ENCODE measurements at places on chromosomes 3 and 15. TPM values are rescaled to one million over a fixed set of nuclear protein-coding genes. Genes with fewer than 3 reads are reported as not detected.

FBN1 gene
- total RNA-seq, result 47.9 TPM

CD200R1 gene
- total RNA-seq, result 0.52 TPM

TERC gene
- total RNA-seq, result not detected

CLEC3B gene
- 22.2 TPM for total RNA-seq

SELENOT gene
- 80.7 TPM for total RNA-seq

GPD1L gene
- total RNA-seq, result 72.1 TPM

ITPKA gene
- 29.5 TPM for total RNA-seq

DNA sequence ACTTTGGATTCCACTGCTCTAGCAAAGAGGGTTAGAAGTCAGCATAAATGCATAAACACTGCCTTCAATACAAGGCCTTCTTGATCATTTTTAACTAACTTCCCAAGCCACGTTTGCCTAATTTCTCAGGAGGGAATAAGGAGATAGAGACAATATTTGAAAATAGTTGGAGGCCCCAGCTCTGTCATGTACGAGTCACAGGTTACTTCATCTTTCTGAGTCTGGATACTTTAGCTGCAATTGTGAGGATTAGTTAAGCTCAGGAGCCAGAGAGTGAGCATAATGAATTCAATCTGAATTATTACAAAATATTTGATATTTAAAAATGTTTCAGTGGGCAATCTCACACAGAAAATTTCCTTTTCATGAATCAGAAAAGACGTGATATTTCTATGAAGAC lies 298.9 kb downstream of the SHOX2 start:
- no peak for DNase-seq

DNA sequence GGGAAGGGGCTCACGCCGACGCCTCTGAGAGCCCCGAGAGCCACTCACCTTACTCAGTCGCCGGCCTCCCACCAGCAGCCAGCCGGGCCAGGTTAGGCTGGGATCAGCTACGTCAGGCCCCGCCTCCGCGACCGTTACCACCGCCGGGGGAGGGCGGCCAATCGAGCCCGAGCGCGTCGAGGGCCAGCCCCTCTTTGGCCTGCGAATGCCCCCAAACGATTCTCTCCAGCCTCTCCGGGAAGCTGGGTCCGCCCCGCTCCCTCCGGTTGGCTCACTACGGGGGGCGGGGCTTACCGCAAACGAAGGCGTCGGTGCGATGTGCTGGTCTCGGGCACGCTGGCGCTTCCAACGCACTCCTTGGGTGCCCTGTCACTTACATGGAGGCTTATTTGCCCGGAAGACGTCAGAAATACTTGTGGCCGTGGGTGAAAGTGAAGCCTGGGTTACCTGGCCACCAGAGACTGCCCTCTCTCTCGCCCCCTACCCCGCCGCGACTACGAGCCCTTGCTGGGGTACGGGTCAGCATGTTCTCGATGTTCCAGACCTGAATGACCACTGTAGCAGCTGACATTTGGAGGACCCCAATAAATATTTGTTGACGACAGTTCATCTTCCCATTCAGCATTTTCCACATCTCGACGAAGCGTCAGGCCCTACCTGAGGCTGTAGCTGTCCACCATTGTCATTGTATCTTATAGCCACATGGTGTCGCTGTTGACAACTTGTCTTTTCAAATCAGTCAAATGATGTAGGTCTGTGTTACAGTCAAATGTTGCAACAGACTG lies at the start of gene CEP70:
CEP70 (minus strand) TSS at position 111 of the 785 bp plus-strand sequence. CDS start 21,333 bp downstream, outside the sequence.
- peak; percentile 96 for DNase-seq

GRCh38 chr3:71551311-71551919 lies 32.1 kb downstream of the FOXP1 start:
- no peak for DNase-seq

GRCh38 chr3:178324356-178324755 lies 211.9 kb upstream of the KCNMB2 start:
- DNase-seq, result no peak

DNA sequence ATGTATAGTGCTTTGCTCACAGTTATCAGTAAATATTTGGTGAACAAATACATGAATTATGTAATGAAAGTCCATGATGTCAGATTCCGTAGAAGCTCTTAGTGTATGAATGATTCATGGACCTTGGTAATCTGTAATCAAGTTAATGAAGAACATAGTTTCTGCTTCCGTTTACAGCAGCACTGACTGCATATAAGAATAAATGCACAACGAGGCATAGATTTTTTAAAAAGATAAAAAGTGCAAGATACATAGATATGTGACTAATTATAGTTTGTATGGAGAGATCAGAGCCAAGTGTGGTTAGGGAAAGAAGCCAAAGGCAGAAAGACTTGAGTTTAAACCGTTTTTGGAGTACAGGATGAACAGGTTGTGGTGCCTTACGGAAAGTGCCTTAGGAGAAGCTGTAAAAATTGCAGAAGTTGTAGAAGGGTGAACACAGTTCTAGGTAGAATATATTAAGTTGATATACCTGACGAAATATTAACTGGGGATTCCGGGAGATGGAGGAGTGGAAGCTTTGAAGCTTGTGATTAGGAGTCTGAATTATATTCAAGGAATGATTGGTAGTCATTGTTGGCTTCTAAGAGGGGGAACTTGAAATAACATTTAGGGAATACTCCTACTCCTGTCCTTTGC lies 293.1 kb downstream of the NLGN1 start:
- DNase-seq, result no peak

- peak; percentile 87 for DNase-seq
These were observed 514 bp downstream of the MBNL1 start for GRCh38 chr3:152269056-152269830.

- no peak for DNase-seq
These were observed 79.5 kb downstream of the CD200R1L start for GRCh38 chr3:112767177-112767576.

DNA sequence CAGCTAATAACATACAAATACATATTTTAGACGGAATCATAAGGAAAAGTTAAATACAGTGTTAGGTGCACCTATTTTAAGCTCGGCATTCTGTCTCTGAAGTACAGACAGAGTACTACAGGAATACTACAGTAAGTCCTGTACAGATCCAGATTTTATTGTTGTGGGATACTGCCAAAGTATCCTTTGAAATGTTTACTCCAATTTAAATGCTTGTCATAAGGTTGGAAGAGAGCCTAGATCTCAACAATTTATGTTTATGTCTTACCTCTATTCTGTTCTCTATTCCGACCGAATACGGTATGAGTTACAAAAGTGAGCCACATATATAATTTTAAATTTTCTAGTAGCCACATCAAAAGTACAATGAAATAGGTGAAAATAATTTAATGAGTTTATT lies 25.3 kb downstream of the PLD1 start:
- DNase-seq, result no peak

GRCh38 chr3:31167666-31168065 lies 273.2 kb upstream of the GADL1 start:
- DNase-seq, result no peak

- DNase-seq, result no peak
These were observed 236.8 kb upstream of the GBE1 start for GRCh38 chr3:81998139-81998755.

GRCh38 chr3:195094191-195094921 lies 176.6 kb downstream of the XXYLT1 start:
- peak; percentile 38 for DNase-seq

- DNase-seq, result peak; percentile 23
These were observed 727 bp upstream of the TM2D3 start for GRCh38 chr15:101652786-101653430.

DNA sequence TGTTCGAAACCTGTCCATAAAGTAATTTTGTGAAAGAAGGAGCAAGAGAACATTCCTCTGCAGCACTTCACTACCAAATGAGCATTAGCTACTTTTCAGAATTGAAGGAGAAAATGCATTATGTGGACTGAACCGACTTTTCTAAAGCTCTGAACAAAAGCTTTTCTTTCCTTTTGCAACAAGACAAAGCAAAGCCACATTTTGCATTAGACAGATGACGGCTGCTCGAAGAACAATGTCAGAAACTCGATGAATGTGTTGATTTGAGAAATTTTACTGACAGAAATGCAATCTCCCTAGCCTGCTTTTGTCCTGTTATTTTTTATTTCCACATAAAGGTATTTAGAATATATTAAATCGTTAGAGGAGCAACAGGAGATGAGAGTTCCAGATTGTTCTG lies 44.4 kb downstream of the AGTR1 start:
- DNase-seq, result no peak

DNA sequence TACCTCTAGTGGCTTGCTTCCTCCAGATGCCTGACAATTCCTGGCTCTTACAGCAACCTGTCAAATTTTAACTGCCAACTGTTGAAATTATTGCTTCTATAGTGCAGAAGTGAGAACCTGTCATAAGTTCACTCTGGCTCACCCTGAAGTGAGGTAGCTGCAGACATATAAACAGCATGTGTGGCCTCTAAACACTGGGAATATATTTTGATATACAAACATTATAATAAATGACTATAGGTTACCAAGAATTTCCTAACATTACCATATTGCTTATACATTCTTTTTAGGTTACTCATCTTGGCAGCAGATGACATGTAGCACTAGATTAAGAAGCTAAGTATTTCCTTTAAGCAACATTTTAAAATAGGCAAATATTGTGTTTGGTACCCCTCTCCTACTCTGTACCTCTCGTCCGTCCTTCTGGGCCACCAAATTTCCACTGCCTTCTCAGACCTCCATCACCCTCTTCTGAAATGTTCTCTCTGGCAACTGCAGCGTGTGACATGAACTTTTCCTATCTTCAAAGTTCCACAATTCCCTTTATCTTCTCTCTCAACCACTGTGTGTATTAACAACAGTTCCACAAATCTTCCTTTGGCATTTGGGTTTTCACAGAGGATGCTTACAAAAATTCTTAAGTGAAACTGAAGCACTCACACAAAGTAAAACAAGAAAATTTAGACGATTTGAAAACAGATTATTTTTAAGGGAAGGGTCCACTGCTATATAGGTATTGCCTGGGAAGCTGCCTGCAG lies 15.3 kb upstream of the XXYLT1 start:
- DNase-seq, result no peak

GRCh38 chr3:64612082-64612860 lies 75.5 kb downstream of the ADAMTS9 start:
- DNase-seq, result no peak

- peak; percentile 51 for DNase-seq
These were observed 16.1 kb downstream of the ALS2CL start for GRCh38 chr3:46677411-46677726.

DNA sequence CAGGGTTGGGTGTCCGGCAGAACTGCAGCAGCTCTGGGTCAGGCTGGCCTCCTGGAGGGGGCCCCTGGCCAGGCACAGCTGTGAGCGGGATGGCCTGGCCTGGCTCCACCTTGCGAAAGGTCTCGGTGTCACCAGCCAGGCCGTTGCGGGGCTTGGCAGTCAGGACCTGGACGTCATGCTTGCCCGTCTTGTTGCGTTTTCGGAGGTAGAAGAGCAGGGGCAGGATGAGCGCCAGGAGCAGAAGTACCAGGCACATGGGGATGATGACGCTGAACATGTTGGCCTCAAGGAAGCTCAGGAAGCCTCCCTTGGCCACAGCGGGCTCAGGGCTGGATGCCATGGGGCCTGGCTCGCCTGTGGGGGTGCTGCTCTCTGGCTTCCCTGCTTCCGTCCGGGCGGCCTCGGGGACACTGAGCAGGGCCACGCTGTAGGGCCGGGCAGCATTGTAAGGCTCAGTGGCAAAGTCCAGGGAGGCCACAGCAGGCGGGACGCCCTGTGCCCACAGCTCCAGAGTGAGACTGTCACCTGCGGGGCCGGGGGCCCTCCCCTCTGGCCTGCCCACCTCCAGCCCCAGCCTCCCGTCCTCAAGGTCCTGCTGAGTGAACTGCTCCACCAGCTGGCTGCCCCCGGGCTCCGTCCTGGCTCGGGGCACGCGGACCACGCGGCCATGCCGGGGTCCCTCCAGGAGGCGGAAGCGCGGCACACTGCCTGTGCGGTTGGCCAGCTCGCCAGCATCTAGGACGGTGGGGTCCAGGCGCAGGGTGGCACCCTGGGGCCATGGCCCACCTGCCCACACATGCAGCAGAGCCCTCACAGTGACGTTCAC lies 28.1 kb downstream of the SNX33 start:
- no peak for DNase-seq

DNA sequence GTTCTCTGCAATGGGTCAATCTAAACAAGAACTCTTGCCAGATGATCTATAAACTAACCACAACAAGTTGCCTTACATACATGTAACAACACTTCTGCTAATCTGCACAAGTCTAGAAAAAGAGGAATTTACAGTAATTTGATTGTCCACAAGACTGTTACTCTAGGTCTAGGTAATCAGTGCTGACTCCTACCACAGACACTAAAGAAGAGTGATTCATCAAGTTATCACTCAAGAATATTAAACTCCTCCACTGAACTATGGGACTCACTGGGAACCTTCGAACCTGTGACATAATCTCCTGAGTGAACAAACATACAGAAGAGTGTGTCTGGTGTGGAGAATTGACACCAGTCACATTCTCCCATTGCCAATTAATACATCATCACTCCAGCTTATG lies 138.3 kb downstream of the ANXA2 start:
- DNase-seq, result no peak

- DNase-seq, result no peak
These were observed 122.6 kb downstream of the ITPR1 start for GRCh38 chr3:4615750-4616149.

DNA sequence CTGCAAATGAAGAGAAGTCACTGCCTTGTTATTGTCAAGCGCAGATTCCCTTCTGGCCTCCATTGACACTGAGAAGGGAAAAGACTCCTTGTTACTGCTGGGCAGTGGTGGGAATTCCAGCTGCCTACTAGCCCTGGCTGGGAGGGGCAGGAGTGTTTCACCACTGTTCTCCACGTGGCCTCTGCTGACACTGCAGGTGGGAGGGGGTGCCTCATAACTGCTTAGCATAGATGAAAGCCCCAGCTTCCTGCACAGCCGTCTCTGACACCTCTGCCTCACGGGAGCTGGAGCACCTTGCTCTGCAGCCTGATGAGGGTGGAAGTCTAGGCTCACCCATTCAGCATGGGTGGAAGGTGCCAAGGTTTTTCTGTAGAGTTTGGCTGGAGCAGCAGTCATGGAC lies 52.1 kb downstream of the TM2D3 start:
- DNase-seq, result no peak
